Activated CD4-positive, alpha-beta T cell treated with anti-CD3 and anti-CD28 coated beads, Interleukin-2, amount 10 ng/mL, durations not matched to agents 24 days and 14 days (primary cell): ENCODE measurements at places on chromosomes 11 and 22. TPM values are rescaled to one million over a fixed set of nuclear protein-coding genes. Genes with fewer than 3 reads are reported as not detected.

GRCh38 chr22:20433686-20434241 lies 3.9 kb downstream of the SCARF2 start:
- no peak for DNase-seq

- DNase-seq: no peak
These were observed 56.8 kb downstream of the RPL27A start for GRCh38 chr11:8739309-8739793.

CEP164 gene
- 39.0 and 40.1 TPM in 2 replicates for total RNA-seq

DNA sequence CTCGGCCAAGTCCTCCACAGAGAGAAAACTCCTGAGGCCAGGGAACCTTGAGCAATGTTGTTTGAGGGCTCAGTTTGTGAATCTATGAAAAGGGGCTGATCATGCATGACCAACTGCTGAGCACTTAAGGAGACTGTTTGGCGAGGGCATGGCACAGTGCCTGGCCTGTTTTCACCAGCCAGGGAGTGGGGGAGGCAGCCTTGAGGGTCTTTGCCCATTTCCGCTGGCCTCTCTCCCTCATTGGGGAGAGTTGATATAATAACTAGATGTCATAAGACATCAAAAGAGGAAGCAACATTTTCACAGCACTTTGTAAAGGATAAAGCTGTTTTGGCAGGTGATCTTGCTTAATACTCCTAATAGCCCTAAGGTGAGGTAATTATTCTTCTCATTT lies 110.6 kb downstream of the TP53I11 start:
- no peak for DNase-seq

DNA sequence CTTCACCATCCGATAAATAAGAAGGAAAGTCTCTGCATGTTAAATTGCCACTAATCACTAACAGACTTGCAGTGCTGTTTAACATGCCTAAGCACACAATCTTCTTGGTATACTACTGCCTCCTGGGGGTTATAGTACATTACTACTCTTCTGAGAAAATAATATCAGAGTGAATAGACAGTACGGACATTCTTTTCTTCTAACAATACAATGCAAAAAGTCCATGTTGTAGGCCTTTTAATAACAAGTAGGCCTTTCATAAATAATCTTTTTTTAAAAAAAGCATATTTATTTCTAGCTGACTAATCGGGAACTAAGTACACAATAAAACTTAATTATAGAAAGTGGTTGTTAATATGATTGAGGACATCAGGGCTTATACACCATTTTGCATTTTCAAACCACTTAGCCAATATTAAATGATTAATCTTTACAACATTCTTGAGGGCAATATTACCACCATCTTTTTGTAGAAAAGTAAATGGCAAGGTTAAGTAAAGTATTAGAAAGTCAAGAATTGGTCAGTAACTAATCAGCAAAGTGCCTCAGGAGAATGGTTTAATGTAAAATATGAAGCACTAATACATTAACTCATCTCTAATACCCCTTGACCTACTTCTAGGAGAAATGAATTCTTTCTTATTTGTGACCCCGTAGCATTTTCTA lies 84.7 kb downstream of the TTC28 start:
- DNase-seq: no peak

DNA sequence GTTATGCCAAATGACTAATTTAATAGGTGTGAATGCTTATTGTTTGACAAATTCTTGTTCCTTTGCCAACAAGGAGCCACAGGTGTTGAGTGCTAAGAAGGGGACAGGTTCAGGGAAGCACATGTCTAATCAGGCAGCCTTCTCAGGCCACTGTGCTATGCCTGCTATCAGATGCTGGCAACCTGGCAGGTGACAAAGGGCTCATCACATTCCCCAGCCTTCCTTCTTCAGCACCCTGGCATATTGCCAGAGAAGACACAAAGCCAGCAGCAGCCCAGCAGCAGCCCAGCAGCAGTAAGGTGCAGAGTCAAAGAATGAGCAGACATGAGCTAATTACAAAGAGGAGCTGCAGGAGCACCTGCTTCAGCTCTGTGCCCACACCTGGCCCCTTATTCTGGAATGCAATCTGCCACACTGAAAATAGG lies 68.2 kb downstream of the GUCY1A2 start:
- no peak for DNase-seq

GRCh38 chr11:7579361-7579791 lies 65.6 kb downstream of the PPFIBP2 start:
- DNase-seq: no peak

DNA sequence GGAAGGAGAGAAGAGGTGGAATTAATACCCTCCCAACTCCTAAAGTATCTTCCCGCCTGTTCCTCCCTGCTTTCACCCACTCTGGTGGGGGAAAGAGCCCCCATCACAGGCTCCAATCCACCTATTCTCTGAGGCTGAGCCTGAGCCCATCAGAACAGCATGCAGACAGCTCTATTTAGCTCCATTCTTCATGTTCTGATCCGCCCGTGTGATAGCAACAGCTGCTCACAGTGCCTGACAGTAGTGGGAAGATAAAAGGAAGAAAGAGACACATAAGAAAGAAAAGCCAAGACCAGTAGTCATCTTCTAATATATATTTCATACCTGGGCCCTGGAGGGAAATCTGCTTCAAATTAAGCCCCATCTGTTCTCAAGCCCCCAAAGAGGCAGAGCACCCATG lies 80.3 kb upstream of the AKIP1 start:
- no peak for DNase-seq

MUC2 gene
- total RNA-seq: not detected in 2 replicates

DNA sequence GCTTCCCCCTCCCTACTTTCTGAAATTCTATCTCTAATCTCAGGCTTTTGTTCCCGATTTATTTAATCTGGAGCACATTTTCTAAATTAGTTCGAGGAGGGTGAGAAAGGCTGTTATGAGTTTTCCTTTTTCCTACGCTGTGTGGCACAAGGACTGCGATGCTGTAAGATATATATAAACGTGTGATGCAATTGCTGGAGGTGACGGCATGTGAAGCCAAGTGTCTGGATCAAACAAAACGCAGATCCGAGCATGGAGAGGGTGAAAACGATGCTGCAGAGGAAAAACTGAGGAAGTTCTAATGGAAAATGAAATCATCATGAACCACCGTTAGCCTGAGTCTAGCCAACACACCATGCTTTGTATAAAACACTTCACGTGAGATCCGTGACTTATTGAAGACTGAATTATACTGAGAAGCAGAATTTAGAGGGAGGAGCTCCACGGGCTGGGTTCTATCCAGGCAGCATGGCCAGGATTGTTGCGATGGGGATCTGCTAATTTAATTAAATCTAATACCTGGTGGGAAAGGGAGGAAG lies 4.4 kb downstream of the PKNOX2 start:
- no peak for DNase-seq

SIAE gene
- 5.3 and 6.4 TPM in 2 replicates for total RNA-seq

DNA sequence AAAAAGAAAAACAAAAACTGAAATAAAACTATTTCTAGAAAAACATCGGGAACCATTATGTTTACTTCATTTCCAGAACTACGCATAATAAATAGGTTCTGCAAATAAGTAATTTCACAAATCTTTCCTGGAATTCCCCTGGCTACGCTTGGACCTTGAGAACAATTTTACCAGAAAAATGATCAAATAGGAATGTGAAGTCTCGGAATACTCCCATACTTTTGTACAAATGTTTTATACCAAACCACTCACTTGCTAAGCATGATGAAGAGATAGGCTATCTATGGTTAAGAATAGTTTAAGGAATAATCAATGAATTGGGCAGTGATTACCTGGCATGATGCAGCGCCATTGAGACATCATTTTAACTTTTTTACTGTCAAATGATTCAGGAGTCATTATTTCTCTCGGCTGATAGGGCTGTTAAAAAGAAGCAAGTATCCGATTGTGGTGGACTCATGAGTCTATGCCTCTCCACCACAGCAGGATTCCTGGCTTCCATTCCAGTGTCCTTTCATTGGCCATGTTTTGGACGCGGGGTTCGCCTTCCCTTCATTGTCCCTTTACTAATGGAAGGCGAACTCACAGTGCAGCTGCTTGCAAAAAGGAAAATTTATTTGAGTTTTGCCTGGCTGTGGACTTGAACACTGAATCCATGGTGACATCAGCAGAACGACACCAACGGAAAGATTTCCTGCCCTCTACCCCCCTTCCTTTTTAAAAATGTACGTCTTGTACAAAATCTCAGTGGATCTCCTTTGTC lies 39.9 kb upstream of the BLID start:
- DNase-seq: no peak

GRCh38 chr22:28237112-28237511 lies 318.1 kb upstream of the PITPNB start:
- DNase-seq: peak; percentile 13

GRCh38 chr11:21710809-21711208 lies 482.1 kb upstream of the ANO5 start:
- DNase-seq: no peak

DNA sequence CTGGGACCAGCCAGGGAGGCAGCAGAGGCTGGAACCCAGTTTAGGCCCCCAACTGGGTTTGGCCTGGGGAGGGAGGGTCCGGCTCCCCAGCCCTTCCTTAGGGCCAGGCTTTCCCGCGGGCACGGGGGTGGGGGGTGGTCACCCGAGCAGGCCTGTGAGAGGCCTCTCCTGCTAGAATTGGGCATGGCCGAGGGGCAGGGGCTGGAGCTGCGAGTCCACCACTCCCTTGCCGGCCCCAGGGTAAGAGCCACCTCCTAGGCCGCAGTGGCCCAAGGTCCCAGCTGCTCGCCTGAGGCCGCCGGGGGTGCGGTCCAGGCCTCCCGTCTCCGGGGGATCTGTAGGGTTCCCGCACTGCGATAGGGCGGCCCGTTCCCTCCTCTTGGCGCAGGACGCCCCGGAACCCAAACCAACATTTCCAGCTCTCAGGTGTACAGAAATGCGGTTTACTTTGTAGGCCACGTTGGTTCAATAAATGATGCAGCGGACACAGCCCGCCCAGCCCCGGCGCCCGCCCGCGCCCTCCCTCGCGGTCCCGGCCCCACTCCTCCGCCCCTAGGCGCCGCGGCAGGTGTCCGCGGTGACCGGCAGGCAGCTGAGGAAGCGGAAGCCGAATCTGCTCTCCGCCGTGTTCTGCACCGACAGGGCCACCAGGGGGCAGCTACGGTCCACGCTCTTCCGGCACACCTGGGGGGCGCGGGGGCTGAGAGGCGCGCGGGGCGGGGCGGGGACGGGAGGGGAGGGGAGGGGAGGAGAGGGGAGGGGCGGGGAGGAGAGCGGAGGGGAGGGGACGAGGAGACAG lies 5.9 kb downstream of the LMNTD2 start:
- DNase-seq: peak; percentile 93

GRCh38 chr11:2670541-2671100 lies 29.2 kb downstream of the KCNQ1OT1 start:
- DNase-seq: no peak

SEC14L2 gene
- total RNA-seq: 25.1 and 26.7 TPM in 2 replicates

DNA sequence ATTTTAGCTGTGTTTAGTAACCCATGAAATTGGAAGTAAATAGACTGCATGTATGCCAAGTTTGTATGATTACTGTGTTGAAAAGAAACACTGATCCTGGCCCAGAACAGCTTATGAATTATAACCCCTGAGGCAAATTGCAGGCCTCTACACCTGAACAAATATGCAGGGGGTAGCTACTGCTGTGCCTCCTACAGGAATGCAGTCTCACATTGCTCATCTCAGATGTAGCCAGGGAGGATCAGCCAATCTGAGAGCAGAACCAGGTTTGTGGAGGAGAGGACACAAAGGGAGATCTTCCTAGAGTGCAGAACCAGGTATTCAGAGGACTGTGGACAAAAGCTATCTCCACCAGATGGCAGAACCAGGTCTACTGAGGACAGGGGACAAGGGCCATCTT lies 442.2 kb upstream of the DDI1 start:
- no peak for DNase-seq

YPEL4 gene
- total RNA-seq: 0.40 and 0.47 TPM in 2 replicates

DNA sequence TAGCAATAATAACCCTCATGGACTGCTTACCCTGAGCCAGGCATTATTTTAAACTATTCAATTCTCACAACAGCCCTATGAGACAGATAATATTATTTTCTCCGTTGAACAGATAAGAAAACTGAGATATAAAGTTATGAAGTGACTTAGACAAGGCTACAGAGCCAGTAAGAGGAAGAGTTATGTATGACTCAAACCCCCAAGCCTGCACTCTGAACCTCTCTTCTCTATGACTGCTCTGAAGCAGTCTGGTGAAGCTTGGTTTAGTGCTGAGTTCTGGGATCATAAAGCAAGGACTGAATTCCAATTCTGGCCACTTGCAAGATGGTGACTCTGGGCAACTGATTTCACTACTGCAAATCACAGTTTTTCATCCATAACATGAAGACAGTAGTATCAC lies 34.5 kb downstream of the TNKS1BP1 start:
- no peak for DNase-seq

UBQLNL gene
- total RNA-seq: not detected in 2 replicates

GRCh38 chr11:2870460-2870859 lies 15.1 kb downstream of the CDKN1C start:
- DNase-seq: no peak

CD6 gene
- 416 and 421 TPM in 2 replicates for total RNA-seq

DNA sequence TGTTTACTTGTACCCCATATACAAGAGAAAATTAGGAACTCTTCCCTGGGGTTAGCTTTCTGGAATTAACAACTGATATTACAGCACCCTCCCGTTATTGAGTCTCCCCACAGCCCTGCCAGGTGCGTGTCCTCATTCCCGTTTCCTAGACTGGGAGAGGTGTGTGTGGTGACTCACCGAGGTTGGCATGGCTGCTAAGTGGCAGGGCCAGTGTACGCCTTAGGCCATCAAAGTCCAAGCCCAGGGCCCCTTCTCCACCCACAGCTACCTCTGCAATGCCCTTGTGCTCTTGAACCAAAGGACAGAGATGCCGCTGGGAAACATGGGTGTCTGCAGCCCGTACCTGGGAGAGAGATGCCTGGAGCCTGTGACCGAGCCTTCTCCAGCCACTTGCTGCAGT lies 12.3 kb downstream of the IFT27 start:
- DNase-seq: no peak

DNA sequence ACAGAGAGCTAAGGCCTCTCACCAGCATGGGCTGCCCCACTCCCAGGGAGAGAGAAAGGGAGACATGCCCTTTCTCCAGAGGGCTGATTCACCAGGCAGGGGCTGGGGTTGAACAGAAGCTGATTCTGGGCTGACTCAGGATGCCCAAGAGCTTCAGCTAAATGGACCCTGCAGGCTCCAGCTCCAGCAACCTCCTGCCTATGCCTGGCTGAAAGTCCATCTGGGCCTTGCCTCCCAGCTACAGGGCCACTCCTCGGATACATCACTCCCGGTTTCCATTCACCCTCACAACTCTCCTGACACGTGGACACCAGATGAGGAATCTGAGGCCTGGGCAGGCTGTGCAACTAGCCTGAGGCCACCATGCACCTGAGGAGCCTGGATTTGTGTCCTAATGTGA lies 215.5 kb downstream of the BUD13 start:
- DNase-seq: no peak

DNA sequence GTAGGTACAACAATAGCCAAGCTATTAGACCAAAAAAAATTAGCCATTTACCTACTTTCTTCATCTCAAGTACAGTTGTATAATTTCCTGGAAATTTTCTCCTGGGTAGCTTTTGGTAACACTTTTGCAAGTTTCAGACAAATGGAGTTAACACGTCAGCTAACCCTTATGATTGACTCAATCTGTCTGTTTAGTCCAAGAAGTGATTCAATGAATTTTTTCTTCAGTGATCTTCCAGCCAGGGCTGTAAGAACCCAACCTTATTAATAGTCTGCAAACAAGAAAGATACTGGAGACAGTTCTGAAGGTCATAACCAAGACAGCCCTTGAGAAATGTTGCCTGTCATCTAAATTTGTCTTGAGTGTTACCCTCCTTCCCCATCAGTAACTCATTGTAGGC lies 30.1 kb upstream of the FIBIN start:
- DNase-seq: no peak
